ENCODE measurements at places on chromosomes 1 and 21.

DNA sequence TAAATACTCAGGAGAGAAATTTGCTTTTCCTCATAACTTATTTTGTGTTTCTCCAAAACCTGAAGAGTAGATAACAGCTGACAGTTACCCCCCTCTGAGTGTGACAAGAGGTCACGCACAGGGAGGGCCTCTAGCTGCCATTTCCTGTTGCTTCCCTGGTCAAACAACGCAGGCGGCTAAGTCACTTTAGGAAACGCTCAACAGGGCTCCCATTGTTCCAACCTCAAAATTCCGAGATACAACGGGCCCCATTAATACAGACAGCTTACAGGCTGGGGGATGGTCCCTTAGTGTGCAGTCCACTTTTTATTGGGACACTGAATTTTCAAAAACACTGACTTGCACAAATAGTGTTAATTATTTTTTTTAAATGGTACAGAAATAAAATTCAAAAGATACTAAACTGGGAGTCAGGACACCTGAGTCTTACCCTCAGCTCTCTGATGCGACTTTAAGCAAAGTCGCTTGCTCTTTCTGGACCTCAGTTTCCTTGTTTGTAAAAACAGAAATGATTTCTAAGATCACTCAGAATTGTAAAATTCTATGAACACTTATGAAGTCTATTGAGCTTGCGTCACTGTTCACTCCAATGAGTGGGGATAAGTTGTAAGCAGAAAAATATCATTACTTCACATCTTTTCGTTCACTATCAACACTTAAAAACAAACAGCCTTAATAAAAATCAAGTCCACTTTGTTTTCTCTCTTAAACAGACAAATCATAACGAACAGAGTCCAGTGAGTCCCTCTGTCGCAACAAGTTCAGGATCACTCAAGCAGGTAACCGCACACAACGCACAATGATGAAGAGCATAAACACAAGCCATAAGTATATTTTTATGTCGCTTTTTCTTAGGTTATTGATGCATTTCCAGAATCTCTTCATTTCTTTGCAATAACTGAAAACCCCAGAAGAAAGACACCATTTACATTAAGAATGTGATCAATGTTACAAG, 13.5 kb downstream of the LZIC start:
- no peak for DNase-seq

DNA sequence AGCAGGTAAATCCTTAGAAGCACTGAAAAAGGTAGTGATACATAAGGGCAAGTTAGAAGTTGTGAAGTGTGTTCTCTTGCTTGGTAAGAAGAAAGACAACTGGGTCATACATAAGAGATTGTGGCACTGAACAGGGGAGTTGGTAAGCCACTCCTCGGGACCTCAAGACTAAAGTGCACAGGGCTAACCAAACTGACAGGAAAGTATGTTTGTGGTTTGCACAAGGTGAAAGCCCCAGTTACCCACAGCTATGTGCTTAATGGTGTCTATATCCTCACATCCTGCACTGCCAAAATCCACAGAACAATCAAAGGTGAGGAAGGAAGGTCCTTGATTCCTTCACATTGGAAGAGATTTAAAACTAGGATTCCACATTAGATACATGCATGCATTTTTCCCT, 276.5 kb downstream of the DNM3 start:
- peak; percentile 65 for DNase-seq

GRCh38 chr21:37636152-37636860, 269.7 kb downstream of the DYRK1A start:
- no peak for DNase-seq

- DNase-seq = no peak
Measured at GRCh38 chr1:56355918-56356317, 223.4 kb downstream of the PLPP3 start.

DNA sequence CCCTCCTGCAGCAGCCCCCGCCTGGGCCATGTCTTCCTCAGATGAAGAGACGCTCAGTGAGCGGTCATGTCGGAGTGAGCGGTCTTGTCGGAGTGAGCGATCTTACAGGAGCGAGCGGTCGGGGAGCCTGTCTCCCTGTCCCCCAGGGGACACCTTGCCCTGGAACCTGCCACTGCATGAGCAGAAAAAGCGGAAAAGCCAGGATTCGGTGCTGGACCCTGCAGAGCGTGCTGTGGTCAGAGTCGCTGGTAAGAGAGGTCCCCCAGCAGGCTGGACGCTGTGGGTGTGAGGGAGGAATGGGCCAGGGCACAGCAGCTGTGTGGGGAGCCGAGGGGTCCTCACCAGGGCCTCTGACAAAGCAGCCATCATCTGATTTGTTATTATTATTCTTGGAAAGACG, 58.0 kb downstream of the NDUFS5 start:
- no peak for DNase-seq

GRCh38 chr1:221845650-221846371, 103.9 kb upstream of the DUSP10 start:
- no peak for DNase-seq

DNA sequence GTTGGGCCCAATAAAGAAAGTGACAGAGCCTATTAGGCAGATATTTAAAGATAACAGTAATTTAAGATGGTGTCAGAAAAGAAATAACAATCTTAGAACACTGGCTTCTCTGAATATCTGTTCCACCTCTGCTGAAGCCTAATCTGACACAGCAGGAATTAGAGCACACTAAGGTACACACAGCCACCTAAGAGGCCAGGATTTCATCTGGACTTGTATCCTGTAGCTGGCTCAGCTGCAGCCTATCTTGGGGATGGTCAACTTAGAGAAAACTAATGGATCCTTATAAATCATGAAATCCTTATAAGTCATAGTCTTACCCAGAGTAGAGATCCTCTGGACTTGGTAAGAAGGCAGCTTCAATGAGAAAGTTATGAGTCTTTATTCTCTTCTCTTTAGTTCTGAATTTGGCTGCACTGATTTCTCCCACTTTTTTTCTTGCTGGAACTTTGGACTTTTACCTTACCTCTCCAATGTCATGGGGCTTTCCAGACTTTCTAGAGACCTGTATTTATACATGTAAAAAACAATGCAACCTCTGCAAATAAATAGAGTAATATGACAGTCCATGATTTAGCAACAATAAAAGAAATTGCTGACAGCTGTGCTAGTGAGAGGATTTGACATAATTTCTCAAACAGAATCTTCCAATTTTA, at the start of gene GBP7:
TSS of gene GBP7 (minus strand) at position 403 of the 656 bp plus-strand sequence. CDS start 4,068 bp downstream, outside the sequence.
- no peak for DNase-seq

- DNase-seq = no peak
Measured at GRCh38 chr1:107939256-107939655, 25.7 kb downstream of the VAV3 start.

GRCh38 chr1:174103766-174104165, 55.6 kb upstream of the RABGAP1L start:
- no peak for DNase-seq

GRCh38 chr1:8821084-8821483, 3.6 kb upstream of the RERE start:
- no peak for DNase-seq

DNA sequence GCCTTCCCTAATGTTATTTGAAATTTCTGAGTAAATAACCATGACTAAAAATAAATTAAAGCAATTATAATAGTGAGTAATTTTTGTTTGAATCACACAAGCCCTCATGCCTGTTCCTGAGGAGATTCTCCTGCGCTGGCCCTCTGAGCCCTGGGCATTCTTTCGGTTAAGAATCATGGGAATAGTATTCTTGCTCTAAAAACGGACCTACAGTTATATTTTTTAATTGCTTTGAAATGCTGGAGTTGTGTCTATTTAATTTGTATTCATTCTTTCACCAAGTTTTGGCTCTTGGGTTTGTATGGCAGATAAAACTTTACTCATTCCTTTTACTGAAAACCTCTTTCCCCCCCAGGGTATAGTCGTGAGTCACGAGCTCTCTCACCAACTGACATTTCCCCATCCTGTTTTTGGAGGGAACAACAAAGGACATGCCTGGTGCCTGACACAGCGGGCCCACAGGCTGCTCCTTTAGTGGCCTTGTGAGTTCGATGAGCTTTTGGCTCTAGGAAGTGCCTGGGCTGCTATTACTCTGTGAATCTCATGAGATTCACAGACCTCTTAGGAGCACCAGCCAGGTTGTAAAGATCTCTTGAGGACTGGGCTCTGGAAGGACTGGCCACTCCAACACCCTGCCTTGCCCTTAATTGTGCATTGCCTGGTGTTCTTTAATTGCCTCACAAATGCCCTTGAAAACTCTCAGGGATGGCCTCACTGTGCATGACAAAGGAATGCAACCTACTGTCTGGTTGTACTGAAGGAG, 58.6 kb downstream of the DDR2 start:
- DNase-seq = no peak
